Activated naive CD8-positive, alpha-beta T cell treated with anti-CD3 and anti-CD28 coated beads, Interleukin-2, amount 10 ng/mL, durations not matched to agents 7 days and 5 days (primary cell): ENCODE measurements at places on chromosomes 5 and 9. TPM values are rescaled to one million over a fixed set of nuclear protein-coding genes. Genes with fewer than 3 reads are reported as not detected.

TTF1 gene
- total RNA-seq = 31.3 TPM

DNA sequence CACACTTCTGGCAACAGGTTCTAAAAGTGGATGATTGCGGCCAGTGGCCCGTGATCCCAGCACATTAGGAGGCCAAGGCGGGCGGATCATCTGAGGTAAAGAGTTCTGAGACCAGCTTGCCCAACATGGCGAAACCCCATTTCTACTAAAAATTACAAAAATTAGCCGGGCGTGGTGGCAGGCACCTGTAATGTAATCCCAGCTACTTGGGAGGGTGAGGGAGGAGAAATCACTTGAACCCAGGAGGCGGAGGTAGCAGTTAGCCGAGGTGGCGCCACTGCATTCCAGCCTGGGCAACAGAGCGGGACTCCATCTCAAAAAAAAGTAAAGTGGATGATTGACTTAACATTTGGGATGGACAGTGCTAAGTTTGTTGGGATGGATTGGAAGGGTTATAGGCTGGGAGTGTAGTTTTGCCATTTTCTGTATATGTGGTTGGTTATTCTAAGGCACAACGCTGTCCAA is 3.4 kb downstream of the MATR3 start:
- H3K36me3 ChIP-seq = peaks cover 17% of the 10 kb centered on the region
- H3K27ac ChIP-seq = peak overlapping the region; percentile 52
- DNase-seq = no peak
- H3K4me1 ChIP-seq = peaks cover 48% of the 10 kb centered on the region
- H3K4me3 ChIP-seq = peak overlapping the region; percentile 32

DNA sequence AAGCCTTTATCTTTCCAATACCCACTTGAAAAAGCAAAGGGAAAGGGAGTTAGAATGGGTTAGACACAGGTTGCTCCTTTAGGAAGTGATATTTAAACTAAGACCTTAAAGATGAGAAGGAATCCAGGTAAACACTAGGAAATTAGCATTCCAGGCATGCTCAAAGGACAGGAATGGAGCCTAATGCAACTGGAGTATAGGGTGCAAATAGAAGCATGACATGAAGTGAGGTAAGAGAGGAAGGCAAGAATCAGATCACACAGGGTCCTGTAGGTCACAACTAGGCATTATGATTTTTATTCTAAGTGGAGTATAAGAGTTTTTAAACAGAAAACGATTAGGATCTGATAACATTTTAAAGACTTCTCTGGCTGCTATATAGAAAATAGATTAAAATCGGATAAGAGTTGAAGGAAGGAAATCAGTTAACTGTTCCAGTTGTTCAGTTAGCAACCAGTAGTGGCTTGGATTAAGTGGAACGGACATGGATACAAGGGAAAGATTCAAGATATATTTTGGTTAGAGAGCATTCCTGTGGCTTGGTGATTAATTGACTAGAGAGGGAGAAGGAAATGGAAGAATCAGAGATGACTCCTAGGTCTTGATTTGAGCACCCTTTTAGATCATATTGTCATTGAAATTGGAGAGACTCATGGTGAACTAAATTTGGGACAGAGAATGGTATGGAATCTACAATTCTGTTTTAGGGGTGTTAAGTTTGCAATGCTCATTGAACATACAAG is 95.9 kb downstream of the FBXO4 start:
- no peak overlapping the region for H3K27ac ChIP-seq
- H3K4me3 ChIP-seq = no peak overlapping the region
- no peaks in the 10 kb centered on the region for H3K4me1 ChIP-seq
- H3K36me3 ChIP-seq = no peaks in the 10 kb centered on the region

DNA sequence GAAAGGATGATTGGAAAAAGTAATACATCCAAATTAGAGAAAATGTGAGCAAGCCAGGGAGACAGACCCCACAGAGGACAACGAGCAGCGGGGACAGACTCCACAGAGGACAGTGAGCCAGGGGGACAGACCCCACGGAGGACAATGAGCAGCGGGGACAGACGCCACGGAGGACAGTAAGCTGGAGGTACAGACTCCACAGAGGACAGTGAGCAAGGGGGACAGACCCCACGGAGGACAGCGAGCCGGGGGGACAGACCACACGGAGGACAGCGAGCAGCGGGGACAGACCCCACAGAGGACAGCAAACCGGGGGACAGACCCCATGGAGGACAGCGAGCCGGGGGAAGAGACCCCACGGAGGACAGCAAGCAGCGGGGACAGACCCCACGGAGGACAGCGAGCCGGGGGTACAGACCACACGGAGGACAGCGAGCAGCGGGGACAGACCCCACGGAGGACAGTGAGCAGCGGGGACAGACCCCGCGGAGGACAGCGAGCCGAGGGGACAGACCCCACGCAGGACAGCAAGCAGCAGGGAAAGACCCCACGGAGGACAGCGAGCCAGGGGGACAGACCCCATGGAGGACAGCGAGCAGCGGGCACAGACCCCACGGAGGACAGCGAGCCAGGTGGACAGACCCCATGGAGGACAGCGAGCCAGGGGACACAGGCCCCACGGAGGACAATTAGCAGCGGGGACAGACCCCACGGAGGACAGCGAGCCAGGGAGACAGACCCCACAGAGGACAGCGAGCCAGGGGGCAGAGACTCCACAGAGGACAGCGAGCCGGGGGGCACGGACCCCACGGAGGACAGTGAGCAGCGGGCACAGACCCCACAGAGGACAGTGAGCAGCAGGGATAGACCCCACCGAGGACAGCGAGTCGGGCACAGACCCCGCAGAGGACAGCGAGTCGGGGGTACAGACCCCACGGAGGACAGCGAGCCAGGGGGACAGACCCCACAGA is 1.9 kb upstream of the ZDHHC11 start:
- H3K27me3 ChIP-seq = no peaks in the 10 kb centered on the region
- H3K36me3 ChIP-seq = no peaks in the 10 kb centered on the region
- no peak overlapping the region for H3K27ac ChIP-seq
- H3K4me3 ChIP-seq = no peak overlapping the region
- H3K4me1 ChIP-seq = no peaks in the 10 kb centered on the region

SPATA6L gene
- 0.72 TPM for total RNA-seq

GRCh38 chr5:33850100-33850594 is 41.6 kb downstream of the ADAMTS12 start:
- H3K4me1 ChIP-seq = peaks cover 10% of the 10 kb centered on the region
- H3K27me3 ChIP-seq = peaks cover 24% of the 10 kb centered on the region
- no peaks in the 10 kb centered on the region for H3K36me3 ChIP-seq
- peak overlapping the region; percentile 23 for H3K4me3 ChIP-seq

DNA sequence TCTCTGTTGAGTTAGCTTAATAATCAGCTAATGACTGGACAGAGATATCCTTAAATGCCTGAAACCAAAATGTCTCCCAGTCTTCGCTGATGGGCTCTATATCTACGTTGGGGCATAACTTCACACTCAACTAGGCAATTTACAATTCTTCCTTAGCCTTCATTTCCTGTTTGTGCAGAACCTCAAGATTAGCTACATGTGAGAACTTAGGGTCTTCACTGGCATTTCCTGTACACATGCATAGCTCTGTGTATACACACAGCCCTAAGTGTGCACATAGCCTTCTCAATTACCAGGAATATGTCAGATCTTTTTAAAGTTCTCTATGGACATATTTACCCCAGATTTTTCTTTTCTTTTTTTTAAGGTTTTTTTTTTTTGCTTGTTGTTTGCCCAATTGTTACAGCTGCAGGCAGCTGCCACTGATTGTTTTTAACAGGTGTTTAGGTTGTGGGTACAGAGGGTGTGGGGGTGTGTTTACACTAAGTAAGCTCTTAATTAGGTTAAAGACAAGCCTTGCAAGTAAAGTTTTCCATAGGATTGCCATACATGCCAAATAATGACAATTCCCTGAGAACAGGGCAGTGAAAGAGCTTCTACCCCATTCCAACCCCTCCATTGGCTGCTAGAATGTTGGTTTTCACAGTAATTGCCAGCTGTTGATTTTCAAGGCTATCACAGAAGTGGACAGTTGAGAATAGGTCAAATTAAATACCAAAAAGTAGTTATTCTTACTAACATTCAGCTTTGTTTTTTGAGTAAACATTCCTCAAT is 441.0 kb downstream of the TLE4 start:
- no peak overlapping the region for H3K4me3 ChIP-seq
- H3K4me1 ChIP-seq = no peaks in the 10 kb centered on the region
- H3K36me3 ChIP-seq = no peaks in the 10 kb centered on the region
- no peak for DNase-seq

GRCh38 chr9:126226991-126227936 is 99.4 kb upstream of the MVB12B start:
- H3K27ac ChIP-seq = no peak overlapping the region
- DNase-seq = no peak
- peaks cover 4% of the 10 kb centered on the region for H3K4me1 ChIP-seq
